ENCODE measurements at places on chromosomes 1 and 21.
A peak's percentile ranks its signal among the peaks of the same experiment; 100 is the strongest.

- peak; percentile 70 for DNase-seq
Observed at GRCh38 chr1:153277852-153278251, 18.4 kb downstream of the LORICRIN start.

- no peak for DNase-seq
Observed at GRCh38 chr1:156433032-156433431, 64.0 kb downstream of the RHBG start.

DNA sequence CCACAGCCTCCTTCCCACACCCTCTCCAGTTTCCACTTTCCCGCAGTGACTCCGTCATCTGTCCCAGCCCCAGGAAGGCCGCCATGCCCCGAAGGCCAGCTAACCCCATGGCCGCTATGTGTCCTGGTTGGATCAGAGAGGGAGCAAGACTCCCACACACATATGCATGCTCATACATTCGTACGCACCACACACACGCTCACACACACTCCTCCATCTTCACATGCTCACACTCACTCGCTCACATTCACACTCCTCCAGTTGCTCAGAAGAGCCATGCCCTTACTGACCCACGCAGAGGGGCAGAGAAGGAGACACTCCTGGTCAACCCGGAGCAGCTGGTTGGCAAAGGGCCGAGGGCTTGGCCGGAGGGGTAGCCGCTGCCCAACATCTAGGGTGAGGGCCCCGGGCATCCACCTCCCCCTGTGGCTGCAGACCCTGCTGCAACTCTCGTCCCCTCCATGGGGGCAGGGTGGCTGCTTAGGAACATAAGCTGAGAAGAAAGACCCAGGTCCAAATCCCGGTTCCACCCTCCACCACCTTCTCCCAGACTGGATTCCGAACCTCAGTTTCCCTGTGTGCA, 122.3 kb upstream of the SLC25A33 start:
- no peak for DNase-seq

- DNase-seq = no peak
Observed at GRCh38 chr1:88780485-88780884, 96.4 kb downstream of the PKN2 start.

DNA sequence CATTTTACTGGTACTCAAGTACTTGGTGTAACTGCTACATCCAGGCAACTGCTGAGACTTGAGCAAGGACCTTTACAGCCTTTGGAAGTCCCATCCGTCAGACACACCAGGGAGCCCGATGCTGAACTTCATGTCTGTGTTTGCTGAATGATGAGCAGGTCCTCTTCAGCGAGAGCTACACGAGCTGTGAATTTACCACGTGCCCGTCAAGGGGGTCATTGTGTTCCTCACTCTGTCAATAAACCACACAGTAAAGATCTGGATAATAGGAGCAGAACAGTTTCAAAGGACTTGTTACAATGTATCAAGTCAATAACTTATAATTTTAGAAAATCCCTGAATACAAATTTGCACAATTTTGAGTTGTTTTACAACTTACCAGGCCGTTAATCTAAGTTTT, 427.2 kb downstream of the KIF26B start:
- DNase-seq = no peak

GRCh38 chr21:28561772-28562171, 430.9 kb downstream of the LTN1 start:
- DNase-seq = no peak

DNA sequence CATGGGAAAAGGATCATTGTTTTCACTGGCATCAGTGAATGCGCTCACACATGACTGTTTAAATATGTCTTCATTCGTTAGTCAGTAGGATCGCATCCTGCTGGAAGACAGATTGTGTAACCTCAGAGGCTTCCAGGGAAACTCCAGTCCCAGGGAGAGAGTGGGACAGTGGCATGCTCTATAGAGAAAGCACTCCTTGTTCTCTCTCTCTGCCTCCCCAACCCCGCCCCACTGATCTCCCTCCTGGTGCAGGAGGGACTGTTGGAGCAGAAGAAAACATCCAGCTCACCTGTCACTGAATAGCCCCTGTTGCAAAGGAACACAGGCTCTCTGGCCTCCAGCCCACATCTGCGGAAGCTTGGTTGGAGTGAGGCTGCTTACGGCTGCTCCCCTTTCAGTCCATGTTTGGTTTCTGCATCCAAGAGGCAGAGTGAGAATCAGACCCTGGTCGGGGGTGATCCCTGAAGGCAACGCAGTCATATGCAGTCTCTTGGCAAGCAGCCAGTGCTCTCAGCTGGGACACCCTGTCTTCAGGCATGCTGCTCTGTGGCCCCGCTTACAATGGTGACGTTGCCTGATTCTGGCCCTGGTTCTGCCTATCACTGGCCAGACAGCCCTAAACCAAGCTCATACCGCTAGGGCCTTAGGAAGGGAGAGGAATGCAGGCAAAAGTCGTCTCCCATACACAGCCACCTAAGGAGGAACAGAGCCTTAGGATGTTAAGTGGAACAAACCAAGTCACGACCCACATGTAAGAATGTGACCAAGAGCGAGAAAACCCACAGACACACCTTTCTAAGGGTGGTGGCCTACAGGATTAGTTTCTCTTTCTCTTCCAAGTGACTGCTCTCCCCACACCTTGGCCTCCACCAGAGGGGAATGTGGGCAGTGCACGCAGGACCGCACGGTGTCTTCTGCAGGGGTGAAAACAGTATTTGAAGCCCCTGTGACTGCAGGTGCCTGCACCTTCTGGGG, 39.7 kb downstream of the BACE2 start:
- DNase-seq = no peak

- DNase-seq = no peak
Observed at GRCh38 chr1:22539510-22540118, 23.7 kb upstream of the EPHA8 start.

- DNase-seq = no peak
Observed at GRCh38 chr1:33286451-33287185, 30.3 kb downstream of the ZNF362 start.

- DNase-seq = no peak
Observed at GRCh38 chr1:202794051-202794740, 14.0 kb downstream of the KDM5B start.

- DNase-seq = no peak
Observed at GRCh38 chr1:55623311-55623710, 408.1 kb upstream of the USP24 start.

All from activated CD4-positive, alpha-beta T cell treated with anti-CD3 and anti-CD28 coated beads for 48 hours (primary cell).